Activated CD8-positive, alpha-beta memory T cell treated with anti-CD3 and anti-CD28 coated beads for 1 hour (primary cell): ENCODE measurements at places on chromosomes 12 and 14.

- DNase-seq: no peak
Measured at GRCh38 chr14:71430321-71430677, 501.9 kb upstream of the RGS6 start.

- DNase-seq: peak; percentile 43
Measured at GRCh38 chr12:4648501-4649357, at the start of the genes AKAP3 and NDUFA9. AKAP3 (minus strand) TSS chr12:4649051; CDS start chr12:4638196, 10,855 bp downstream. NDUFA9 (plus strand) TSS chr12:4649114; CDS start chr12:4649127, 13 bp downstream.

DNA sequence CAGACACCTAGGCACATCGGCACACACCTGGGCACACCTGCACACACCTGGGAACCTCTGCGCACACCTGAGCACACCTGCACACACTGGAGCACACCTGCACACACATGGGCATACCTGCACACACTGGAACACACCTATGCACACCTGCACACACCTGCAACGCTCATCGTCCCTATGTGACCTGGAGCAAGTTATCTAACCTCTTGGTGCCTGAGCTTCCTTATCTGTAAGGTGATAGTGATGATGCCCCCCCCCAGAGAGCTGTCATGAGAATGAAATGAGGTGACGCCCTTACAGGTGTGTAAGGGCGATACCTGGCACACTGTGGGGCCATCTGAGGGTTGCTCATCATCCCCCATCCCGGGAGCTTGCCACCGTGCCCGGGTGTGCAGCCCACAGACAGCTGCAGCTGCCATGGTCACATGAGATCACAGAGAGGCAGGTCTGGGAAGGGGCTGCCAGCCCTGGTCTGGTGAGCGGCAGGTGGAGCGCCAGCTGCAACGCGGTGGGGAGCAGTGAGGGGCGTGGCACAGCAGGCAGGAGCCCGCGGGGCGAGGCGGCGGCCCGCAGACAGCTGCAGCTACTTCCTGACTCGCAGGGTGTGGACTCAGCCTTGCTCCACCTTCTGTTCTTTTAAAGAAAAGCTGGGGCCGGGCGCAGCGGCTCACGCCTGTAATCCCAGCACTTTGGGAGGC, 59.9 kb upstream of the FBRSL1 start:
- DNase-seq: peak; percentile 45

DNA sequence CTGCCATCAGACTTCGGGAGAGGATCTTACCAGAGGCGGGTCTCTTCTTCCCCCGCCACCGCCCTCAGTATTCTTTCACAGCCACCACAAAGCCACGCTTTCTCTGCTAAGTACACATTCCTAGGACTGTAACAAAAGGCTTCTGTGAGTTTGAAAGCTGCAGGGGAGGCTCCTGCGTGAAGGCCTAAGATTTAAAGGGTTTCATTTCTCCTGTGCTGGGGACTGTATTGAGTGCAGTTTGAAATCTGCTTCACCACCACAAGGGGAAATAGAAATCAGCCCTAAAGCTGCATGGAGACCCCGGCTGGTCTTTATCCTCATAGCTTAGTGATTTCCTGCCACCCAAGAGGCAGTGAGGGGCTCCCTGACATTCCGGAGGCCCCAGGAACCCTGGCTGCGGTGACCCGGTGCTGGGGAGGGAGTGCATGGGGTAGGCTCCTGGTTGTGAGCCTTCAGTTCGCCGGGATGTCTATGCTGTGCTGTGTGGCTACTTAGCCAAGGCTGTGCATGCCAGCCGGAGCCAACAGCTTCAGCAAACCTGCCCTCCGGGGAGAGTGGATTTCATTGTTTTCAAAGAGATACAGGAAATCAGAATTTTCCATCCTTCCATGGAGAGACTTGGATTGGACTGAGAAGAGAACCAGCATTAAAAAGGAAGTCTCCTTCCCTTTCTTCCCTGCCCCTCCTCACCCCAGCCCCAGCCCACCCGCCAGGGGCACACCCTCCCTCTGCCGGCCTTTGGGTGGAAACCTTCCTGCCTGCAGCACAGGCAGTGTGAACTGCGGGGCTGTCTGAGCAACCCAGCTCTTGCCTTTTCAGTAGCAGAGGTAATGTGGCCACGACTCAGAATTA, 163.3 kb downstream of the ETV6 start:
- no peak for DNase-seq

- no peak for DNase-seq
Measured at GRCh38 chr14:84937016-84937415, 592.9 kb upstream of the FLRT2 start.

DNA sequence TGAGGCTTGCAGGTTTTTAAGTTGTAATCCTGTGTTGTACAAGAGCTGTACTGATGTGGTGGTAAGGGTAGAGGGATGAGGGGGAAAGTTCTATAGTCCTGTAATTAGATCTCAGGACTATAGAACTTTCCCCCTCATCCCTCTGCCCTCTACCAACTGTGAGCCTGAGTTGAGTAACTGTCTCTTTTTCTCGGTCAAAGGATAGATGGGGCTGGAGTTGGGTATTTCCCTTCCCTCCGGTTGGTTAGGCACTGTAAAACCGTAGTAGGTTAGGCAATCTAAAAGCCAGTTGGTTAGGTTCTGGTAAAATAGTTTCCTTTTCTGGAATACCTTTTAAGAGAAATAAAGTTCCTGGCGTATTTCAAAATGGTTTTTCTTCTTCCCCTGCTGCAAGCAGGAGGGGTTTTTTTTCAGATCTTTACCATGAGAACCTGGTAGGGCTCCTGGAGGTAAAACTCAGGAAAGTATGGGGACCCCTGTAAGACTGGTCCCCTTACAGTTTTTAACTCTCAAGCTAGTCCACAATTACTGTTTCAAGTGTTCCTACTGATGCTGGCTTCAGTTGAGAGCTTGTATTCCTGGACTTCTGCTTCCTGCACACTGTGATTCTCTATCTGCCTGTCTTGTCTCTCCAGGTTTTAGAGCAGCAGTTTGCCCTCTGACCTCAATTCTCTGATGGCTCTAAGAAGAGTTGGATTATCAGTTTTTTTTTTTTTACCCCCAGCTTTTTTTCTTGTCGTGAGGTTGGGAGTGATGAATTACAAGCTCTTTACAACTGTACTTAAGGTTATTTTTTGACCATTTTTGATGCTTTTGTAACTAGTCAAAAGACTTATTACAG, 58.7 kb downstream of the FUT8 start:
- no peak for DNase-seq

- no peak for DNase-seq
Measured at GRCh38 chr12:9721394-9722092, 11.4 kb downstream of the CLECL1 start.

DNA sequence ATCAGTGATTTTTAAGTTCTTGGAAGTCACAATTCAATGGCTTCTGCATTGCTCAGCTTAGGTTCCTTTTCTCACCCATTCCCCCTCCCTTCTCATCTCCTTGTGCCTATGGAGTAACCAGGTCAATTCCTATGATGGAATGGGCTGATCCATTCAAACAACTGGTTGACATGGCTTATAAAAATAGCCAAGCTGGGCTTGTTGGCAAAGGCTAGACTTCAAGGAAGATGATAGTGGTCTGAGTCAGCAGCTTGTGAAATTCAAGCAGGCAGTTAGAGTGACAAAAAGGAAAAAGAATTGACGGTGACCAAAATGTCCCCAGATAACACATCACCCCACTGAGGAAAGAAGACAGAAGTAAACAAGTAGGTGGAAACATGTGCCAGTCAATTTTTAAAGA, 119.9 kb upstream of the PCED1B start:
- DNase-seq: no peak

DNA sequence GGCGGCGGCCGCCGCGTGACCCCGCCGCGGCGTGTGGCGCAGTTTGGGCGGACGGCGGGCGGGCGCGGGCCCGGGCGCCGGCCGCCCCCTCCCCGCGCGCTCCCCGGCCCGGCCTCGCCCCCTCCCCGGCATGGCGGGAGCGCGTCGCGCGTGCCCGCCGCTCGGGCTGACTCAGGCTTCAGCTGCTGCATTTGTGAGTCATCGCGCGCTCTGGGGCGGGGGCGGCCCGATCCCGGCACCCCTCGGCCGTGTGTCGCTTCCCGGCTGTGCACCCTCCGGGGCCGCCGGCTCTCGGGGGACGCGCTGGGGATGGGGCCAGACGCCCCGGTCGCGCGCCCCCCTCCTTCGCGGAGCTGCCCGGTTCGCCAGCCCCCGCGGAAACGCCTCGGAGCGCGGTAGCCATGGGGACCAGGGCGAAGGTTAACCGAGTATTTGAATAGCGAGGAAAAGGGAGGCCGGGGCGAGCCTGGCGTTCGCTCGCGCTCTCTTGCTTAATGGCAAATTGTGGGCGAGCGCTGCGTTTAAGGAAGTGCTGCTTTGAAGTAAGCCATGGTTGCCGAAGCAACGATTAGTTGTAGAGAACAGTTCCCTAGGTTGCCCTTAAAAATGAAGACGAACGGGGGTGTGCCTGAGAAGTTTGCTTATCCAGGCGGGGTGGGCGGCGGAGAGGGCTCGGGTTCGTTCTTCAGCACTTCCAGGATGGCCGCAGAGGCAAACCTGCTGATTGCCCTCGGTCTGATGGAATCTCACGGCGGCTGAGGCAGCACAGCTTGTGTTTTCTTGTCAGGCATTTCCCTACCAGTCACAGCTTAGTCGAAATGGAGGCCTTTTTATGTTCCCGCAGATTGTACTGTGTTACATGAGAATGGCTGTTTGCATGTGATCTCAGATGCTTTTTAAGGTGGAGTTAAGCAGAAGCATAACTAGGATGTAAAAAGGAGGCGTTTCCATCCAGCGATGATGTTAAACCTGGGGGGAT, 896 bp downstream of the EIF5 start:
- peak; percentile 35 for DNase-seq

DNA sequence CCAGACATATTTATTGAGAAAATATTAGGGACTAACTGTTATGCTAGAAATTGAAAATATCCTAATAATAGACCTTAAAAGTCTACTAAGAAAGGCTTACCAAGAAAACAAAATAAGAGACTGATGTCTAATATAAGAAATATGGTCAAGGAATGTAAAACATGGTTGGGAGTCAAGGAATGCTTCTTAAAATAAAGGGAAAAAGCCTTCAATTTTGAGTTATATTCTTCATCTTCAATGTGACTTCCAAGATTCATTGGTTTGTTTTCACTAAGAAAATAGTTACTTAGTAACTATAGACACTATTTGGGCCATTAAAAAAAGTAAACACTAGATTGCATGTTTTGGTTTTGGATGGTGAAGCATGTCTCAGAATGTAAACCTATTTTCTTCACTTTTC, 88.1 kb upstream of the ETV6 start:
- DNase-seq: no peak

- DNase-seq: no peak
Measured at GRCh38 chr12:57429473-57430111, 1.3 kb downstream of the R3HDM2 start.

- DNase-seq: no peak
Measured at GRCh38 chr12:9037431-9037830, 48.1 kb downstream of the KLRG1 start.

- DNase-seq: no peak
Measured at GRCh38 chr12:3325736-3326135, 165.3 kb upstream of the PRMT8 start.
